NCI-H1436 treated with DMSO at 0.1 percent for 48 hours (cell line): ENCODE measurements at places on chromosomes 3 and 15.

- DNase-seq, result no peak
Measured at GRCh38 chr3:8579096-8579495, 65.5 kb downstream of the SSUH2 start.

DNA sequence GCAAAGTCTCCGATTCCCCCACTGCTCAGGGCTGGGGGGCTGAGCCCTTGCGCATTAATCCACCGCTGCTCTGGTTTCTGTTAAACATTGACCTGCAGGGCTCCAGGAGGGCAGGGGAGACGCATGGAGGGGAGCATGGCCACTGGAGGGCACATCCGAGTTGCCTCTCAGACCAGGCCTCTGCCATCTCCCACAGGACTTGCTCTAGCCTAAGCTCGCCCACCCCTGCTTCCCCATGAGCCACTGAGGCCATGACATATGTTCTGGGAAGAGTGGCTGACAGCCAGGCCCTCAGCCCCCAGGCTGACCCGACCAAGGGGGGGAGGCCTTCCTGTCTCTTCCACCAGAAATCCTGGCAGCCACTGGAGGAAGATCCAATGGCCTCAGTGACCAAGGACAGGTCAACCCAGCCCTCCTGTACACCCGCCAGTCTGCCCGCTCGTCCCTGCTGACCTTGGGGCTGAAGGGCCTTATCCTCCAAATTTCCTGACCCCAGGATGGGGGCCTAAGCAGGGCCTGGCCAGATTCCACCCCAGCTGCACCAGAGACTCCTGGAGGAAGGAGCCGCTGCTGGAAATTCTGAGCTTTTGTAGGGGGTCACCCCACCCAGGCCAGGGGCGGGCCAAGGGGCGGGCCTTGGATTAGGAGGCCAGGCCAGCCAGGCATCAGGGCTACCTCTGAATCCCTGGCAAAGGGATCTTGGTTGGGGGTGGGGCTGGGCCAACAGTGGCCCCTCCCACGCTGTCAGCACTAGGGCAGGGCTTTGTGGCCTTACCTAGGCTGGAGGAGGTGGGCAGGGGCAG lies at the start of gene HYAL1:
HYAL1 (minus strand) TSS at position 562 of the 803 bp plus-strand sequence. CDS start 618 bp downstream, outside the sequence.
- DNase-seq, result no peak

DNA sequence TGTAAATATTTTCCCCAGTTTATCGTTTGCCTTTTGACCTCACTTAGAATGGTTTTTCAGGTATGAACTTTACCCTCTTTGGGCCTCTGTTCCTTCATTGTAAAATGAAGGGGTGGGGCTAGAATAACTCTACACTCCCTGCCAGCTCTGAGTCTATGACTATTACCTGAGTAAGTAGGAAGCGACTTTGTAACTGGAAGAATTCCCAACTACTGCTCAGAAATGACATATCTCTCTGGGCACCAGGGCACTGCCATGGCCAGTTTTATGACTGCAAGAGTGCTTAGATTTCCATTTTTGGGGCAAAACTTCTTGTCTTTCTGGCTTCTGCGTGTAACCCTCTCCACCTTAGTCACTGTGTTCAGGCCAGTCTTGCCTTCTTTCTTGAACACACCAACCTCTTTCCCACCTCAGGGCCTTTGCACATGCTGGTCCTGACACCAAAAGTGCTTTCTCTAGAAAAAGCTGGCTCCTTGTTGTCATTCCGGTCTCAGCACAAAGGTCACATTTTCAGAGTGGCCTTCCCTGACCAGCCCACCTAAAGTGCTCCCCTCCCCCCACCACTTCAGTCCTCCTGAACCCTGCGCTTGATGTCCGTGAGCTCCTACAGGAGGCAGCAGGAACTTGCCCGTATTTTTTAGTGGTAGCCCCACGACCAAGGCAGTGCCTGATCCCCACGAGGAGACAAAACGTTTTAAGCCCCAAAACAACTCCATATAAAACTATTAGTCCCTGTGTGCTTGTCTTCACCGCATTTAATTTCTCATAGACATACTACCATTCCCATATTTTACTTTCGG lies 25.6 kb downstream of the CDCP1 start:
- no peak for DNase-seq

- DNase-seq, result no peak
Measured at GRCh38 chr15:61157933-61158332, 71.2 kb downstream of the RORA start.

GRCh38 chr3:53658613-53659193 lies 164.3 kb downstream of the CACNA1D start:
- no peak for DNase-seq

- DNase-seq, result no peak
Measured at GRCh38 chr3:35529337-35529736, 110.0 kb upstream of the ARPP21 start.

DNA sequence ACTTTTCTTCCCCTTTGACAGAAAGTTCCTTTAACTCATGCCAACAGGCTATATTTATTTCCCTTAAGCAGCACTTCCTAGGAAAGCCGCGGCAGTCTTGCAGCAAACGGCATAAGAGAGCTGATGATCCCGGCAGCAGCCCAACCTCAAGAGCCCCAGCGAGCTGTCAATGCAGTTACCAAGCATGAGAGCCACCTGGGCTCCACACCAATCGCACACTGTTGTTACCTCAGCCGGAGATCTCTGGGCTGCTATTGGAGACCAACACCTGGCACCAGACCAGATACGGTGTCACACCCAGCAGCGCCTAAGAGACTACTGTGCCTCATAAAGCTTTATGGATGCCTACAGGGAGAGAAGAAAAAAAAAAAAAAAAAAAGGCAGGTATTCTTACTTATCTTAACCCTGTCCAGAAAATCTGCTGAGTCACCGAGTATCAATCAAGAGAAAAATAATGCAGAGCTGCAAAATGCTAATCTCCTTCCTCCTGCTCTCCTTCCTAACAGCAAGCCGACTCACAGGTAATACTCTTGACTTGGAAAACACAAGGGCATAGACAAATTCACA lies 11.7 kb downstream of the ABCC5 start:
- peak; percentile 91 for DNase-seq

- no peak for DNase-seq
Measured at GRCh38 chr15:60584355-60584998, 105.5 kb upstream of the ICE2 start.

DNA sequence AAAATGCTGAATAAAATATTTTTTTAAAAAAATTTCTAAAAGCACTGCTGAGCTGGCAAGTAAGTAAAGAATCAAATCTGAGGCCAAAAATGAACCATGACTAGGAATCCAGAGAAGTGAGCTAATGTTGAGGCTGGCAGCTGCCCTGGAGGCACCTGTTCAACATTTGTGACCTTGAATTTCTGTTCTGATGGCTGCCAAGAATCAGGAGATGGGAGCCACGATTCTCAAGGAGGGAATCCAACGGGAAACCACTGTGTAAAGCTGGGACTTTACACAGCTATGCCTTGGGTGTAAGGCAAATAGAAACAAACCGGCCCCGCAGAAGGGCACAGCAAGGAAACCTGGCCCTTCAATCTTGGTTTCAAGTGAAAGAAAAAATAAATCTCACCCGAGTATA lies 22.7 kb downstream of the HEG1 start:
- no peak for DNase-seq

GRCh38 chr15:75902129-75902557 lies 1.5 kb upstream of the FBXO22 start:
- no peak for DNase-seq

DNA sequence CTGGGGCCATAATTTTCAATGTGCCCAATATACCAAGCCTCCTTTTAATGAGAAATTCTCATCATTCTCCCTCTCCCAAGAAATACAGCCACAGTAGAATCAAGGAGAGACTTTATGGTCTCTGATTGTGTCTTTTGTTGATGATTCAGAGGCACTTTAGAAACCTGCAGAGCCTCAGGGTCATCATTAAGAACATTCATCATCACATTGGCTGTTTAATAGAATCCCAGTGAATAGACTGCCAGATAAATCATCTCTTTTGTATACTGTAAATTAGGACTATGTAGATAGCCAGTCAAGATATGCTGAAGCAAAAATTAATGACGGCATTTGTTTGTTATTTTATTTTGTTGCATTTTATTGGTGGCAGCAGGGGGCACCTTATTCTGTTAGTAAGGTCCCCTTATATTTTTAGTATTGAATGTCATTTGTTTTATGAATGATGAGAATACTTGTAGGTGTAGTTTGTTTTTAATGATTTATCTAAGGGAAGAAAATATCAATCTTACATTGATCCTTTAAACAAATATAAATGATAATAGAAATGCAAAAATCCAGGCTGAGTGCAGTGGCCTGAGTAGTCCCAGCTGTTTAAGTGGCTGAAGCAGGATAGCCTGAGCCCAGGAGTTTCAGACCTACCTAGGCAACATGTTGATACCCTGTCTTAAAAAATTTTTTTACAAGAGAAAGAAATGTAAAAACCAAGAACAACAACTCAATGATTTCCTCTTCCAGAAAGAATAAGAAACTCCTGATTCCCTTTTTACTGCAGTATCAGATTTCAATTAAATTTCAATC lies 138.8 kb downstream of the ZBBX start:
- DNase-seq, result no peak

DNA sequence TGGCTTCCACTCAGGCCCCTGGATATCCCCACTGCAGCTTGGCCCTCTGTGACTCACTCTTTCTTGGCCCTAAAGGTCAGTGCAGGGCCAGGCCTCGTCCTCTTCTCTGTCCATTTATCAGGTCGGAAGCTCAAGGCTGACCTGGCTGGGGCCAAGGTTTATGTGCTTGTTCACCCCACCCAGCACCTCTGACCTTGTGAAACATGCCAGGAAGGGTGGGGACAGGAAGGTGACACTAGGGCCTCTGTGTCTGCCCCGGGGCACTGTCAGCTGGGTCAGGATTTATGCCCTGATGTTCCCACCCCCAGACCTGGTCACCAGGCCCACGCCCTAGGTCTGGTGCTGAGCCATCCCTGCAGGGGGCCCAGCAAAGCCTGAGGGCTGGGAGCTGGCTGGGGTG lies 103.8 kb downstream of the FBLN2 start:
- DNase-seq, result no peak

DNA sequence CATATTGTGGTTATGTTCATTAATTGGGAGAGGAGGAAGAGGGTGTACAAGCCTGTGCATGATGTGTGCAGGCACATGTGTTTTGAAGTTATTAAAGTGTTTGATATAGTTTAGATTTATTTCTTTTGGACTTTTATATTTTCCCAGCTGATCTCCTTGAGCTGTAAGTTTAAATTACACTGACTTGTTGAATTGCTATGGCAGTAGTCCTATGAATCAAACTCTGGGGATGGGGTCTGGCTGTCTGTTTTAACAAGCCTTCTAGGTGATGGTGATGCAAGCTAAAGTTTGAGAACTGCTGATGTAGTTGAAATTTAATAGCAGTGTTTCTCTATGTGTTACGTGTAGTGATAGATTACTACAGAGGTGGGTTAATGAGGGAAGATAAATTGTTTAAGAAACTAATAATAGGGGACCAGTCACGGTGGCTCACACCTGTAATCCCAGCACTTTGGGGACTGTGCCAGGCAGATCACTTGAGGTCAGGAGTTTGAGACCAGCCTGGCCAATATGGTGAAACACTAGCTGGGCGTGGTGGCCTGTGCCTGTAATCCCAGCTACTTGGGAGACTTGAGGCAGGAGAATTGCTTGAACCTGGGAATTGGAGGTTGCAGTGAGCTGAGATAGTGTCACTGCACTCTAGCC lies 7.0 kb downstream of the ARIH1 start:
- DNase-seq, result no peak

- no peak for DNase-seq
Measured at GRCh38 chr15:90038632-90039095, 37.5 kb downstream of the ZNF710 start.

DNA sequence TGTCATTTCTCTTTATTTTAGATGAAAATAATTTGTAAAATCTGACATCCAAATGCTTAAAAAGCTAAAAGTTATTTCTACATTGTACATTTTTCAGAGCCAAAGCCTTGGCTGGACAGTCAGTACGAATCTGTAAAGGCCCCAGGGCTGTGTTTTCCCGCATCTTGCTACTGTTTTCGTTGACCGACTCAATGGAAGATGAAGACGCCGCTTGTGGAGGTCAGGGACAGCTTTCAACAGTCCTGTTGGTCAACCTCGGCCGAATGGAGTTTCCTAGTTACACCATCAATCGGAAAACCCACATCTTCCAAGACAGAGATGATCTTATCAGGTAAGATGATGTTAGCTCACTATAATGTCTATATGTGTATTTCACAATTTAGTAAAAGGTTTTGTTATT lies 10.0 kb downstream of the FAN1 start:
- DNase-seq, result no peak

DNA sequence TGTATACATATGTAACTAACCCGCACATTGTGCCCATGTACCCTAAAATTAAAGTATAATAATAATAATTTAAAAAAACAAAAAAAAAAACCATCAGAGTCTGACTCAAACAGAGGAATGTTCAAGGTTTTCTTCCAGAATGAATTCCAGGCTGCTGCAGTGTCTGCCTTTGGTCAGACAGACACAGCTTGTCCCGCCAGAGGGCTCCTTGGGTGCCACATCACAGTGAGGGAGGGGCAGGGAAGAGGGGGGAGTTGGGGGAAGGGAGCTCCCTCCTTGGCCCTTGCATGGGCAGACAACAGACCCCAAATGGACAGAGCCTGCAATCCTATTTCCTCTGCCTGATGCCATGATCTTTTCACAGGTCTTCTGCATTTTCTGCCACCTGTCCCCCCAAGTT lies 36.5 kb downstream of the ITGB5 start:
- DNase-seq, result no peak

DNA sequence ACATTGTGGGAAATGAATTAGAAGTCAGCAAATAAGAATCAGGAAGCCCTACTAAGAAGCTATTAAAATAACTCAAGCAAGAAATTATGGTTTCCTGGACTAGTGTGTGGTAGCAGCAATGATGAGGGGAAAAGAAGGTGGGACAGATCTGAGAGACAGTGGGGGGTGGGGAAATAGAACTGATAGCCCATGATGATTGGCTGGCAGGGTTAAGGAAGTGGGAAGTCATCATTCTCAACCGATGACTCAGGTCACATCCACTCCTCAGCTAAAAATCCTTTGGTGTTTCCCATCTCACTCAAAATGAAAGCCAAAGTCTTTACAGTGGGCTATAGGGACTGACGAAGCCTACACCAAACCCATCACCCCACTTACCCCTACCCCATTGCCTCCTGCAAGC lies 153.9 kb upstream of the ARHGEF26 start:
- DNase-seq, result no peak

GRCh38 chr3:101383656-101384055 lies 63.3 kb upstream of the IMPG2 start:
- no peak for DNase-seq

GRCh38 chr3:4776980-4777581 lies 202.2 kb upstream of the BHLHE40 start:
- DNase-seq, result no peak

GRCh38 chr3:108527817-108528216 lies 17.4 kb upstream of the MYH15 start:
- no peak for DNase-seq

DNA sequence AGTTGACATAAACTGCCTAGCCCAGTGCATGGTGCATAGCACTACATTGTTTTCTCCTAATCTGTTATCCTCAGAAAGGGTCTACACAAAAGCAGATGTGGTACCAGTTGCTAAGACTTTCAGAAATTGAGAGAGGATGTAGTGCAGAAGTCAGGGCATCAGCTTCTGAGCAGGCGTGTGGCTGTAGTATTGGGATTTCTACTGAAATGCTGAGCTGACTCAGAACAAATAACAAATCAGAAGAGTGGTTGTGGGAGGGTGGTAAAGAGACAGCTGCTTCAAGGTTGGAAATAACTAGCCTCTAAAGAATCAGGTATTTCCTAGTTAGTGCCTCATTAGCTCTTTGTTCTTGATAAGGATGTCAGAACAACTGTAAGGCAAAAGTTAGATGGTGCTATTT lies 161.3 kb downstream of the AKAP13 start:
- no peak for DNase-seq
